ENCODE measurements at places on chromosomes 12 and 14.

- DNase-seq: no peak
Measured at GRCh38 chr14:75437201-75438143, 9.7 kb downstream of the JDP2 start.

DNA sequence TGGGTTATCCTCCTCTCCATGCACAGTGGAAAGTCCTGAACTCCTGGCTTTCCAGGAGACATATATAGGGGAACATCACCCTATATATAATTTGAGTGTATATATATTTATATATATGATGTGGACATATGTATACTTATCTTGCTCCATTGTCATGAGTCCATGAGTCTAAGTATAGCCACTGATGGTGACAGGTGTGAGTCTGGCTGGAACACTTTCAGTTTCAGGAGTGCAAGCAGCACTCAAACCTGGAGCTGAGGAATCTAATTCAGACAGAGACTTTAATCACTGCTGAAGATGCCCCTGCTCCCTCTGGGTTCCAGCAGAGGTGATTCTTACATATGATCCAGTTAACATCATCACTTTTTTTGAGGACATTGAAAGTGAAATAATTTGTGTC lies 4.4 kb downstream of the SSTR1 start:
- DNase-seq: no peak

- no peak for DNase-seq
Measured at GRCh38 chr12:5388581-5389535, 43.0 kb upstream of the NTF3 start.

DNA sequence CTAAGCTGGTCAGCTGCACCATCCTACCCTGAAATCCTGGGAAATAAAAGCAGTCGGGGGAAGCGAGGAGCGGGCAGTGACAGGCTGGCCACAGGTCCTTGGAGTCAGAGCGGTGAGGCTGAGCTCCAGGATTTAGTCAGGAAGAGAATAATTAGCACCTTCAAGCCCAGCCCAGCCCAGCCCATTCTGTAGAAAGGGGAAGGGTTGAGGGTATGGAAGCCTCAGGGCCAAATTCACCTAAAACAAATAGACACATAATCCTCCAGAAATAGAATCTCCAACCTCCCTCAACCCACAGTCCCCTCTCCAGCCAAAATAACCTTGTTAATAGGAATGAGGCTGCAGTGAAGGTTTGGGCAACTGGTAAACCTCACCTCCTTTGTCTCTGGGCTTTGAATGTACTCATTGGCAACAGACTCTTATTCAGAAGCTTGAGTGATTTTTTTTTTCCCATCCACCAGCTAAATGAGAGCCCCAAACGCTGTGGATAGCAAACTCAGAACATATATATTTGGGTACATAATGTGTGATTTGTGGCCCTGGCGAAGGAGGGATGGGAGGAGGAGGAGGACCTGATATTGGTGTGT lies 334.1 kb downstream of the DPF3 start:
- no peak for DNase-seq

GRCh38 chr12:127716166-127716565 lies 550.8 kb upstream of the TMEM132C start:
- no peak for DNase-seq

DNA sequence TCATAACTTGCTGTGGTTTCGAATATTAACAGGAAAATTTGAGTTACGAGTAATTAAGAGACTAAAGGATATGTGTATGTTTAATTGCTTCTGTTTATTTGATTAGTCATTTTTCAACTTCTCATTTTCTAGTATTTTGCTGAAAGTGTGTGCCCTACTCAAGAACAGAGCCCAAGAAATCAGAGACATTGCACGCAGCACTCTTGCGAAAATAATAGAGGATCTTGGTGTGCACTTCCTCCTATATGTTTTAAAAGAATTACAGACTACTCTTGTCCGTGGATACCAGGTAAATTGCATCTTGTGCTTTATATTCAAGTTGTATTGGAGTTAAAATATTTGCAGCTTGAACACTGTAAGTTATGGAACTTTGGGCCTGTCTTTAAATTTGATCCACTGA lies 50.8 kb downstream of the ARL1 start:
- no peak for DNase-seq

DNA sequence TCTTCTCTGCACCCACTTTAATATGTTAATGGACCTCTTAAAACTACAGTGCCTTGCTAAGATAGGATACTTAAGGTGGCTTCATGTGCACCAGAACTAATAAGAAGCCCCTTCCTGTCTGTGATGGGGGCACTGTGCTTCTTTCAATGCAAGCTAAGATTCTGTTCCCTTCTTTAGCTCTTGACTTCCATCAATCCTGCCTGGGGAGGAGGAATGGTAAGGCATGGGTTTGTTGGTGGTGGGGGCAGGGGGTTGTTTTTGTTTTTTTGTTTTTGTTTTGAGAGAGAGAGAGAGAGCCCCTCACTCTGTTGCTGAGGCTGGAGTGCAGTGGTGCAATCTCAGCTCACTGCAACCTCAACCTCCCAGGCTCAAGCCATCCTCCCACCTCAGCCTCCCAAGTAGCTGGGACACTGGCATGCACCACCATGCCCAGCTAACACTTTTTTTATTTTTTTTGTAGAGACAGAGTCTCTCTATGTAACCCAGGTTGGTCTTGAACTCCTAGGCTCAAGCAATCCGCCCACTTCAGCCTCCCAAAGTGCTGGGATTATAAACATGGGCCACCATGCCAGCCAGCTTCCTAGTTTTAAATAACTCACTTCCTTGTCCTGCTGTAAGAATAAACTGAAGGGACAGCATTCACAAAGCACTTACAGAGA lies 4.5 kb upstream of the KRT3 start:
- DNase-seq: no peak

DNA sequence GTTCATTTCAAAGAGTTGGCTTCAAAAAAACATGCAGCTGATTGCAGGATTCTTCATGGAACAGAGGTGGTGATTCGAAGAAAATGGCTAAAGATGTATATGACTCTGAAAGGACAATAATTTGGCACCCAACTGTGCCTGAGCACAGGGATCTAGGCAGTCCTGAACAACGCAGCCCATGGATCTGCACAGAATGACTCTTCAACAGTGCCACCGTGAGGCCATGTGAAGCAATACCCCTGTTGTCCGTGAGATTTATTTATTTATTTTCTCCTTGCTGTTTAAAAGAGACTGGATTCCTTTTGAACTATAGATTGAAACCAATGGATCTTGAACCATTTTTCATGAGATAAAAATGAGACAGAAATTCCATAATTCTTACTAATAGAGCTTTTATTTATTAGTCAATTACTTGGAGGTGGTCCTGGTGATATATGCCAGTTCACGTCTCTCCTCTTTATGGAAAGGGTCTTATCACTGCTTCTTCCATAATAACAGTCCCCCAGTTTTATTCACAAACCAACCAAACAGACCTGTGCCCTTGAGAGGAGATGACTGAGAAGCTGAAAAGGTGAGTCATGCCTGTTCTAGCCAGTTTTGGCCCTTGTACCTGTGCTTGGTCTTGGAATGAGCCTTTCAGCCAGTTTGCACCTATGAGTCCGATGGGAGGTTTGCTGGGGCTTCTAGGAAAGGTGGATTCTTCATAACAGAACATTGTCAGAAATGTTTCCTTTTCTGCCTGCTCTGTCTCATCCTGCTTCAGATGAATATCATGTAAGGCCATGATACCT lies 1598.3 kb downstream of the AACS start:
- no peak for DNase-seq

DNA sequence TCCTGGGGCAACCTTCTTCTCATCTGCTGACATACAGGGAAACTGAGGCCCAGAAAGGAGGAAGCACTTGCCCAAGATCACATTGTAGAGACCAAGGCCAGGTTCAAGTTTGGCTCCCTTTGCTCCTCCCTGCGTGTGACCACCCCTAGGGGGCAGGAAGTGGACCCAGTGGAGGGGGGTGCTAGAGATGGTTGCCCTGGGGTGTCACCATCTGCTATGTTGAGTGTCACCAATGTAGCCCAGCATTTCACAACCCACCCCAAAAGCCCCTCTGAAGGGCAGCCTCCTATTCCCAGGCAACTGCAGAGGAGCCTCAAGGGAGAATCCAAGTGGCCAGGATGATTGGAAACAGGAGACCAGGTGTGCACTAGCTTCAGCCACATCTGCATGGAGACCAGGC lies 12.0 kb upstream of the RBM19 start:
- DNase-seq: no peak

GRCh38 chr14:101231828-101232227 lies 328.3 kb upstream of the RTL1 start:
- no peak for DNase-seq

- no peak for DNase-seq
Measured at GRCh38 chr12:88836156-88836555, 255.9 kb upstream of the KITLG start.

DNA sequence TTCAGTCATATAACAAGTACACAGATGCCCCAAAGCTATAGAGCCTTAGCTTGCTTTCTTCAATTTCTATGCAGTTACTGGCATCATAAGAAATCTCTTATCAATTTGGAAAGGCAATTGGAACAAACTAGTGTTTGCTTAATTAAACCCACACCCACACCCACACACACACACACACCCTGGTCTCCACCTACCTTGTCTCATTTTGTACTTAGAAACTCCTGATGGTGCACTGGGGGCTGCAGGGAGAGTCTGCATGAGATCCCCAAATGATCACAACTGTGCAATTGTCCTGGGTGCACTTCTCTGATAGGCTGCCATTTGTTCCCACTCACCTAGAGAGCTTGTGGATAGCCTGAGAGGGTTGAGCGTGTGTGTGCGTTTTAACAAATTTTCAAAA lies 40.5 kb upstream of the PTCSC3 start:
- DNase-seq: no peak

GRCh38 chr14:31955936-31956579 lies 121.0 kb upstream of the ARHGAP5 start:
- no peak for DNase-seq

DNA sequence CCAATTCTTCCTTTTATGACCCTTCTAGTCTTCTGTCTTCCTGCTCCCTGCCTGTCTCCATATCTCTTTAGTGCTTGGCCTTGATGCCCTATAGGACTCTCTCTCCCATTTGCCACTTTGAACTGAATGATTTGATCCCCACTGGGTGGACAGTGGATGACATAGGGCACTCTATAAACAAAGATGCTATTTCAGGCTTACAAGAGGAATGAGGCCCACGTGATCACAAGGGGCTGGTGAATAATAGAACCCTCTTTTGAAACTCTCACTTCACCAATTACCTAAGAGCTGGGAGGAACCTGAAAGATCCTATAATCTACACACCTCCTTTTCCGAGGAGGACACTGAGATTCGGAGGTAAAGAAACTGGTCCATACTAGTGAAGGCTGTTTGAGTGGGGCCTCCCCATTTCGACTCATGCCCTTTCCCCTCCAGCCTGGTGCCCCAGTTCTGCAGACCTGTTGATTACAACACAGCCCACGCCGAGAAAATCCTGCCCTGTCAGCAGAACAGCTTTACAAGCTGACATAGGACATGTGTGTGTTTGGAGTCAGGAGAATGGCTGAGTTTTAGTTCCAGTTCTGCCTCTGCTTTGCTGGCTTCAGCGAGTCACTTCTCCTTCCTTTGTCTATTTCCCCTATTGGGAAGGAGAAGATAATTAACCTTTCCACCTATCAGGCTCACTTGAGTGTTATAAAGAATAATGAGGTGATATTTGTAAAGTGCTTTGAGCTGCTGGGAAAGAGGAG lies 400.3 kb downstream of the ZFP36L1 start:
- DNase-seq: no peak

- DNase-seq: no peak
Measured at GRCh38 chr14:60506010-60506409, 2.9 kb upstream of the SIX6 start.

GRCh38 chr14:93974833-93975232 lies 1.5 kb downstream of the ASB2 start:
- no peak for DNase-seq

DNA sequence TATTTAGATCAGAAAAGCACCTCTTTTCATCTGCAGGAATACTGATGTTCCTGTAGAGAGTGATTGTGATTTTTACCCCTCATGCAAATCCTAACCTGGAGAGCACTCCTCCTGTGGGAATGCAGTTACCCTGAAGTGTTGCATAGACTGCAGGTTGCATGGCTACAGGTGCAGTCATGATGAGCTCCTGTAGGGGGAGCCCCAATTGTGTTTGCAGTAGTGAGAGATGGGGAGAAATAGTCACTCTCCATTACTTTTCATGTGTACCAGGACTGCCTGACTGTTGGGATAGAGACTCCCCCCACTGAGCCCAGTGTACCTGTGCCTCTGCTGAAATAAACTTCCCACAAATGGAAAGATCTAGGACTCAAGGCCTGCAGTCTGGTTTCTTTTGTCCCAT lies 1086.5 kb downstream of the SLC6A15 start:
- no peak for DNase-seq

Measured in stimulated activated CD4-positive, alpha-beta T cell treated with anti-CD3 and anti-CD28 coated beads, Interleukin-2, amount 100 ng/mL, for 4 hours (primary cell).